ENCODE measurements at places on chromosomes 7 and 10.
A peak's percentile ranks its signal among the peaks of the same experiment; 100 is the strongest.

GRCh38 chr10:70843776-70844489 is 28.2 kb downstream of the SGPL1 start:
- DNase-seq: no peak

GRCh38 chr10:61397175-61397986 is 55.8 kb downstream of the TMEM26 start:
- no peak for DNase-seq

- no peak for DNase-seq
These were observed 2.2 kb downstream of the RAB18 start for GRCh38 chr10:27506280-27506679.

DNA sequence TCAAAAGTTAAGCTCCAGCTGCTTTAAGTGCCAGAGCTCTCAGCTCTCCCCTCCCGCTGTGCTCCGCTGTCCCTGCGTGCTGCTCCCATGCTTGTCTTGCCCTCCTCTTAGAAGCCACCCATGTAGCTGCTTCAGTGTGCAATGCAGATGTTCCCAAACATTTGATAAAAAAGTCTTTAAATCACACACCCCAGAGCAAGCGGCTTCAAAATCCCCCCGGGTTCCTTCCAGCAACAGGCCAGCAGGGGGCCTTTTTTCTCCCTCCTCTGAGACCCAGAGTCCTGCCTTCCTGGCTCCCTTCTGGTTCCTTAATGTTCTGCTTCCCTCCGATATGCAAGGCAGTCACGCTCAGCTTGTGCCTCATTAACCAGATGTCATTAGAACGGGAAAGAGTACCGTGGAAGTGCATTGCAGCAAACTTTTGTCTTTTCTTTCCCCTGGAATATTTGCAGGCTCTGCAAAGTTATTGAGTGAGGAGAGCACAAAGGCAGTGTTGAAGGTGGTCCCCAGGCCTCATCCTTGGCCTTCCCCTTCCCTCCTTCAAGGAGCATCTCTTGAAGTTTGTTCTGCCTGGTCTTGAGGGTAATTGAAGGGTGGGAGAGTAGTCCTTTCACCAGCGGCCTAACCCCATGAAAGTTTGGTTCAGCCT is 25.5 kb downstream of the LDB3 start:
- peak; percentile 22 for DNase-seq

GRCh38 chr7:119436882-119437281 is 836.1 kb upstream of the KCND2 start:
- no peak for DNase-seq

DNA sequence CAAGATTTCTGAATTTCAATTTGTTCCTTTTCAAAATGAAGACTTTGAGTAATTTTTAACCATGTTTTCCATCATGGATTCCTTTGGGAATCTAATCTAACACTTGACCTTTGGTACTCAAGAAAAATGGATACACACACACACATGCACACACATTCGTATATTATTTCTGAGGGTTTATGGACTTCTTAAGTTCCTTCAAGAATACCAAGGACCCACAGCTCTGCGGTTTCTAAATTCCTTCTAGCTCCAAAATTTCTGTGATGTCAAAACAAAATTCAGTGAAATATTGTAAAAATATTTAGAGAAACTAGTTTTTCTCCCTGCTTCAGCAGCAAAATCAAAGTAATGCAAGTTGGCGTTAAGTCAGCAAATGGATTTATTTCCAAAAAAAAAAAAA is 98.3 kb upstream of the FAM13C start:
- DNase-seq: no peak

GRCh38 chr7:40346554-40346953 is 211.7 kb downstream of the SUGCT start:
- no peak for DNase-seq

DNA sequence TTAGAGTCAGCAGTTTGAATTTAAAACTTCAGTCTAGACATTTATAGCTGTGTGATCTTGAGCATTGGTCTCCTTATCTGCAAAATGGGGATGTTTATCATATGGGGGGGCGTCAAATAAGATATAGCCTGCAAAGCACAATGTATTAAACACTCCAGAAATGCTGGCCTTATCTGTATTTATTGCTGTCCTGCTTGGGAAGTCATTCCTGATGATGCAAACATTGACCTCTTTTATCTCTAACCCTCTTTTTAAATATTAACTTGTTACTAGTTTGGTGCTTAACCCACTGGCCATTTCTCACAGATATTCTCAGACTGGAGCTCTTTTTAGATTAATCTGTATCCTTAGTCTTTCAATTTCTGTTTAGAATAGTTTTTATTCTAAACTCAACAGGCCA is 13.2 kb downstream of the MRPS33 start:
- DNase-seq: no peak

DNA sequence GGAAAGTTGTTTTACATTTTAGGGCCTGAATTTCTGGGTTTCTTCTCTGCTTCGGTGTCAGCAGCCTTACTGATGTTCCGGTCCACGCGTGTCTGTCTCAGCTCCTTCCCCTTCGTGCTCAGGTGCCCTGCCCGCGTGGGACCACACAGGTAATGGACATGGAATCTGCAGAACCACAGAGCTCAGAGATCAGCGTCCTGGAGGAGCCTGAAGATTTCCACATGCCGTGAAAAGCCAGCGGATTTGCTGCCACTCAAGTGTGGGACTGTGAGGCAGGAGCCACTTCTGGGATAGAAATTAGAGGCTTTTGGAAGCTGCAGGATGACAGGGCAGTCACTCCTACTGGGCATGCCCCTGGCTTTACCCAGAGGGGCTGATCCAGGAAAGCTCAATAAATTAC is 666.1 kb upstream of the FOXK1 start:
- no peak for DNase-seq

DNA sequence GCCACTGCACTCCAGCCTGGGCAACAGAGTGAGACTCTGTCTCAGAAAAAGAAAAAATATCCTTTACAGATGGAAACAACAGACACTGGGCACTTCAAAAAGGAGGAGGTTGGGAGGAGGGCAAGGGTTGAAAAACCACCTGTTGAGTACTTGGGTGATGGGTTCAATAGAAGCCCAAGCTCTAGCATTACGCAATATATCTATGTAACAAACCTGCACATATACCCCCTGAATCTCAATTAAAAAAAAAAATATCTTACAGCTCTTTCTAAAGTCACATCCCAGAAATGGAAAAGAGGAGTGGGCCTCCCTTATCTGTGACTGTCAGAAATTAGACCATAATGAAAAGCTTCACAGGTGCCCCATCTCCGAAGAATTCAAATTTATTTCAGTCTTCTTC is 12.1 kb downstream of the VIM start:
- DNase-seq: no peak

GRCh38 chr7:116167177-116167576 is 43.2 kb upstream of the TES start:
- no peak for DNase-seq

DNA sequence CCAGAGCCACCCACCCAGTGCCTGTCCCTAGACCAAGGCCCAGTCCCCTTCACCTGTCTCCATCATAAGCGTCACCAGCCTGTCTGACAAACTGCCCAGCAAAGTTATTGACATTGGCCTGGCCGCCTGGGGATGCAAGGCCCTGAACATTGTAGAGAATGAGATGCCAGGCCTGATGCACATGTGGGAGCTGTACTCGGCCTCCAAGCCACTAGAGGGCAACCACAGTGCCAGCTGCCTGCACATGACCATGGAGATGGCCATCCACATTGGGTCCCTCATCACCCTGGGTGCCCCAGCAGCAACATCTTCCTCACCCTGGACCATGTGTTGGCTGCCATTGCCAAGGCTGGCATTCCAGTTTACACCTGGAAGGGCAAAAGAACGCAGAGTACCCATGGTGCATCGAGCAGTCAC is 63.7 kb upstream of the ANTXRL start:
- DNase-seq: no peak

DNA sequence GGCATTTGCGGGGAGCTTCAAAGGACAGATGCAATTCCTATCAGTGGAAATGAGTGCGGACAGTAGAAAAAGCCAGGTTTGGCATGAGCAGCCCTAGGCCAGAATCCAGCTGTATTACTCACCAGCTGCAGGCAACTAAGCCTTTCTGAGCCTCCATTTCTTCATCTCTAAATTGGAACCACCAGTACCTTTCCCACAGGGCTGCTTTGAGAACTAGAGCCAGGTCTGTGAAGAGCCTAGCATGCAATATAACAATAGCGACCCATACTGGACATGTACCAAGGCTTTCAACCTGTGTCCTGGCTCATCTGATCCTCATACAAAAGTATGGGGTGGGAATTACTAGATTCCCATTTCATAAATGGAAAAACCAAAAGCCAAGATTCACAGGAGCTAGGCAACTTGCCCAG is 101.0 kb downstream of the GSAP start:
- no peak for DNase-seq

DNA sequence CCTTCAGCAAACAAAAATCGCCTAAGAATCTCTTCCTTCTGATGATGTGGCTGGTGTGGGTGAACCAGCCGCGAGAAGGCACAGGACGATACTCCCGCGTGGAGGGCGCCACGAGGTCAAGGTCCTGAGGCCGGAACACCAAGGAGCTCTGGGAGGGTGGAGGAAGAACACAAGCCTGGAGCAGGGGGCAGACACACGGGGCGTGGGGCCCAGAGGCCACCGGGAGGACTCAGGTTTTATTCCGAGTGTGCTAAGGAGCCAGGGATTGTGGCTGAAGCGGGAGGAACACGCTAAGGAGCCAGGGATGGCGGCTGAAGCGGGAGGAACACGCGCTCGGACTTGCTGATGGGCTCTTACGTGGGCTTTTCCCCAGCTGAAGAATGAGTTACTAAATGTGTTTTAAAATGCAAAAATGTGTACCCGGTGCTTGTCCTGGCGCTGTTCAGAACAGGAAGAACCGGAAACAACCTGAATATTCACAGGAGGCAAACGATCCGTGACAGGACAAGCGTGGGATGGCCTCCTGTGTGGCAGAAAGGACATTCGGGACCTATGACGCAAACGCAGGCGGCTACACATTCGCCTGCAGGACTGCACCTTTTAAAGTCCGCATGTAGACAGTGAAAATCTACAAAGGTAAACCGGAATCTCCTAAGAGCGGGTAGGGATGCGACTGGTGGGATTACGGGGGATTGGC is 64.0 kb downstream of the MAD1L1 start:
- DNase-seq: no peak

DNA sequence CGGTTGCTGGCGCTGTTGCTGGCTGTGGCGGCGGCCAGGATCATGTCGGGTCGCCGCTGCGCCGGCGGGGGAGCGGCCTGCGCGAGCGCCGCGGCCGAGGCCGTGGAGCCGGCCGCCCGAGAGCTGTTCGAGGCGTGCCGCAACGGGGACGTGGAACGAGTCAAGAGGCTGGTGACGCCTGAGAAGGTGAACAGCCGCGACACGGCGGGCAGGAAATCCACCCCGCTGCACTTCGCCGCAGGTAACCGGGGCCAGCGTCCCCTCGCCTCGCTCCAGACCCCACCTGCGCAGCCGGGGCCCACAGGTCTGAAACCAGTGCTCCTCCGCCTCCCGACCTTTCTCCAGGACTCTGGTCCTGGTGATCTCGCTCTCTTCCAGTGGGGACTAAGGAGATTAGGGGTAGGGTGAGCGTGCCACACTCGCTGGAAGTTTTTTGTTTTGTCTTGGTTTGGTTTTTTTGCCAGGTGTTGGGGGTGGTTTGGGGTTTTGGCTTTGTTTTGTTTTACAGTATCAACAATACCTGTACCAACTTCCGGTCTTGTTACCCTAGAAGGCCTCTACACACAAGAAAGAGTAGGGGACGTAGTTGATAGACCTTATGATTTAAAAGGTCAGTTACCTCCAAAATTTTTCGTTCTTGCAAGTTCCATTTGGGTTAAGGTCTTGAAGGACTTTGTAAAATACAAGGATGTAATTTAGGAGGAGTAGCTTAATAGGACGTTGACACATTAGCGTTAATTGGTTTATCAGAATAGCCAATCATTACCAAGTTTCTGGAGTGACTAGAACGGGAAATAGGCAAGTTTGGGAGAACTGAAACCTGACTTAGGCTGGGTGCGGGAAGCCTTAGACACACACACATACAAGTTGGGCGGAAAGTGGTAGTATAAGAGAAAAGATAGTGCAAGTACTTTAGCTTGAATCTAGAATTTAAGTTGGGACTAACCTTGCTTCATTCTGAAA is 704 bp downstream of the TNKS2 start:
- DNase-seq: peak; percentile 23

GRCh38 chr10:109974504-109975191 is 33.1 kb upstream of the ADD3 start:
- no peak for DNase-seq

DNA sequence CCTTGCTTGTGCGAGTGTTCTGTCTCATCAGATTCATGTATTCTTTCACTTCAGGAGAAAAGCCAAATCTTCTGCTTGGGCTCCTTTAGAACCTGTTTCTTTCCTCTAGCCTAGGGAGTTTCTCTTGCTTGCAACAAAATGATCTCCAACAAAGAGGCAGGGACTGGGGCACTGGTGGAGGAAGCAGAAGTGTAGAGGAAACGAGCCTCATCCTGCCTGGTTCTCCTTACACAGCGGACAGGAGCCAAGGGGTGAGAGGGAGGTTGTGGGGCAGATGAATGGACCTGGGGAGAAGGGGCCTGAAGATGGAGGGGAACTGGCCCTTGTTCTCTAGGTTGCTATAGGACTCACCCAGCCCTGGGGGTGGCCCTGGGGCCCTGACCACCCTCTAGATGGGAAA is 141.1 kb downstream of the PKD1L1 start:
- no peak for DNase-seq

GRCh38 chr7:131404226-131404911 is 76.7 kb downstream of the MKLN1 start:
- DNase-seq: no peak

Measured in stimulated activated CD4-positive, alpha-beta T cell treated with anti-CD3 and anti-CD28 coated beads, Interleukin-1b, Interleukin-23, amount 100 ng/mL, for 4 hours (primary cell).